Renal pelvis (tissue), 12 donors: ENCODE measurements at places on chromosomes 3 and 15.

DNA sequence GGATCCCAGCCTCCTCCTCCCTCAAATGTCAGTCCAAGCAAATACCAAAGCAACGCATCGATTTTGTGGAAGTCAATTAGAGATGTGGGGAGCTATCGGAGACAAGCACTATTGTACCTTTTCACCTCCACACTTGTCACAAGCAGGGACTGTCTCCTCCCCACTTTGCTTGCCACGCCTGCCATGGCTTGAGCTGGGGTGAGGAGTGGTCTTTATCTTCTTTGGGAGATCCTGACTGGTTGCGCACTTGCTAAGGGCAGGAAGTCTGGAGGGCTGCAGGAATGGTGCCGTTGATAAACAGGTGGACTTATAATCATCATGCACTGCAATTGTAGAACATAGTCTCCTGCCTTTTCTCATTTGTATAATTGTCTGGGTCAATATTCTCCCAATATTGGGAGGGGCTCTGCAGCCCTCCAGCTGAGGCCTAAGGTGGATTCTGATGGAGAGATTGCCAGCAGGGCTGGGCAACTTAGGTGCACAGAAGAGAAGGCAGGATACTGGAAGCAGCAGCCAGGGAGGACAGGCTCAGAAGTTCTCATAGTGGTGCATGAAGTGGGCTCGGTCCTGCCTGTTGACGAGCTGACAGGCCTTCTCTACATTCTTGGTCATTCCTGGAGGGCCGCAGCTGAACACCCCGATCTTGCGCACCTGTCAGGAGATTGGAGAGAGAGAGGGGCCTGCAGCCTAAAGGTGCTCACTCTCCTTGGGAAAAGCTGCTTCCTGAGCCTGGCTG lies 20.2 kb downstream of the DUOX2 start:
- DNase-seq = no peak

GRCh38 chr3:21331321-21331720 lies 419.7 kb downstream of the ZNF385D start:
- no peak for DNase-seq

DNA sequence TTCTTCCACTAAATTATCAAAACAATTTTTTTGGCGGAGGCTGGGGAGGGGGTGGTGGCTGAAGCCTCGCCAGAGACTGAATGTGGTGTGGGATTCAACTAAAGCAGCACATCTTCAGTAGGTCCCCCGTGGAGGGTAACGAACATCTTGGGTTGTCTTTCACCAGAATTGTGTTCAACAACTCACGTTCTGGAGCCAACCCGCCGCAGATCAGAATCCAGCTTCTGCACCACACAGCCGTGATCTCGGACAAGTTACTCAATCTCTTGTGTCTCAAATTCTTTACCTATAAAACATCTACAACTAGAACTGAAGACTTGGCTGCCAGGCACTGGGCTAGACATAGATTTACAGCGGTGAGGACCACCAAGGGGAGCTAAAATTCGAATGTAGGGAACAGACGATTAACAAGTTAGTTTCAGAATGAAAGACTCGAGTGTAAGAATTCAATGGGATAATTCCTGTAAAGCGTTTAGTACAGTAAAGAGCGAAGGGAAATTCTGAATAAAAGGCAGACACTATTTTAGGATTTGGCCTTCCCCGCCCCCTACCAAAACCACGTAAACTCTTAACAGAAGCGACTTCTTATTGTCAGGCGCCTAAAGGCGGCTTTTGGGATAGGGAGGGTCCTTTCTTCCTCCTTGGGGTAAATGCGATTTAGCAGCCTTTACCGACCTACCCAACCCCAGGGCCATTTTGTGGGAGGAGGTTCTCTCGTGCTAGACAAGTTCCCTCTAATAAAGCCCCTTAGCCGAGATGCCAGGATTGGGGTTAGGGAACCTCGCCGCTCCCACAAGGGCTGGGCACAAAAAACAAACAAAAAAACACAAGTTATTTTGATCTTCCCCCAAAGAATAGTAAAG lies 697 bp upstream of the RAB5A start:
- DNase-seq = no peak

- no peak for DNase-seq
Measured at GRCh38 chr3:159881208-159881607, 107.4 kb upstream of the IL12A start.

DNA sequence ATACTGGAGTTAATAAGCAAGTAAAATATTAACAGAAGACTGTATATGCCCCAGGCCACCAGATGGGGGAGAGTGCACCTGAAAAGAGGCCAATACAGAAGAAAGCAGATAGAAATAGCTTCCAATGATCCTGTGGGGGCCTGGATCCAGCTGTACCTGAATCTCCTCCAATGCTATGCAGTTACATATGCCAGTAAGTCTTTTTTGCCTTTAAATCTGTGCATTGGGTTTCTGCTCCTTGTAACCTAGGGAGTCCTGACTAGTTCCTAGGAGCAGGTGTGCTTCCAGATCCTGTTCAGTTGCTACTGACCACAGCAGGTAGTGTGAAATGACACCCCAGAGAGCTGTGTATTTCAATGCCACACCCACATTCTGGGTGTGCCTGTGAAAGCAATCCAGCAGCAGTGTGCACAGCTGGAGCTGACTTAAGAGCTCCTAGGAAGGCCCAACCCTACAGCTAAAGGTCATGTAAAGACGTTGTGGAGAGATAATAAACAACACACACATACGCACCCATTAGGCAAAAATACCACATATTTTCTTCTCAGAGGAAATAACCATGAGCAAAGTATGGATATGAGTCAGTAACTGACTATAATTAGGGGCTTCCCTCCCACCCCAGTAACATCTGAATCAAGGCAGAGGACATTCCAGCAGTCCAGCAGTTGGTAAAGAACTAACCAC lies 62.2 kb upstream of the AKAP13 start:
- DNase-seq = no peak

DNA sequence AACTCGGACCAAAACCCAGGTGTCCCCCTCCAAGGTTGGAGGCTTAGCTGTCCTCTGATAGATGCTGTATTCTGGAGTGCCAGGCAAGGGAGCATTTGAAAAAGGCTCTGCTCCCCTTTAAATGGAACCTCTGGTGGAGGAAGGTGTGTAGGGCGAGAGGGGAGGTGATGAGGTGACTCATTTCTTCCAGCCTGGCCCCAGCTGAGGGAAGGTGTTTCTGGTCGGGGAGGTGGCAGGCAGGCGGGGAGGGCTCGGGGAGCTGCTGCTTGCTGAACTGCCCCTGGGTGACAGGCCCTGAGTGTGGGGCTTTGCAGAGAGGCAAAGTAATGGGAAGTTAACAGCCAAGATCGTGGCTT lies 18.8 kb downstream of the PSTPIP1 start:
- DNase-seq = no peak

DNA sequence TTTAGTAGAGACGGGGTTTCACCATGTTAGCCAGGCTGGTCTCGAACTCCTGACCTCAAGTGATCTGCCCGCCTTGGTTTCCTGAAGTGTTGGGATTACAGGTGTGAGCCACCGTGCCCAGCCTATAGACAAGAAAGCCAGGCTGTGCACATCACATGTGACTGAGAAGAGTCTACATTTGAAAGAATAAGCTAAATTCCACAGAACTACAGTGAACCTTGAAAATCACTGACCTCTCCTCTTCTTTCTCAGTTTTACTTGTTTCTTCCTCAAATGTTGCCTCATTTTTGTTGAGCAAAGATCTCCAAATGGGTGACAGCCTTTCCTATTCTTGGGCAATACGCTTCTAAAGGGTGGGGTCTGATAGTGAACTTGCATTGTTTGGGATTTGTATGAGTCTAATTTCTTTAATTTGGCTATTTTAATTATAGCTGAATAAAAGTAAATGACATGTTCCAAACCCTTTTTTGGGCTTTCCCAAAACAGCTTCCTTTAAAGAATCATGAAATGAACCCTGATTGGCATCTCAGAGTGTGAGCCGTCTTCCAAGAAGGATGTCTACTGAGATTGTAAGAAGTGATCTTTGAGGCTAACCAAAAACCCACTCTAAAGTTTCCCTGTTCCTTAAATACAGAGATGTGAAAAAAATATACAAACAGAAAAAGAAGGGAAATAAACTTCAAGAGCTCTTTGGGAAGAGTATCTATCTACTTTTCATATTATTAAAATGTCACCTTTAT lies 21.6 kb upstream of the SPTBN5 start:
- no peak for DNase-seq

DNA sequence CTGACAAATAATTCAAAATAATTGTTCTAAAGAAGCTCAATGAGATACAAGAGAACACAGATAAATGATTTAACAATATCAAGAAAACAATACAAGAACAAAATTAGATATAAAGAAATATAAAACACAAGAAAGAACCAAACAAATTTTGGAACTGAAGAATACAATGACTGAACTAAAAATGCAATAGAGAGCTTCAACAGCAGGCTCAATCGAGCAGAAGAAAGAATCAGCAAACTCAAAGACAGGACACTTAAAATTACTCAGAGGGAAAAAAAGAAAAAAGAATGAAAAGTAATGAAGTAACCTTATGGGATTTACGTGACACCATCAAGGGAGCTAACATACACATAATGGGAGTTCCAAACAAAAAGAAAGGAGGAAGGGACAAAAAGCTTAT lies 32.1 kb downstream of the CCDC54 start:
- no peak for DNase-seq

GRCh38 chr3:38563070-38563885 lies 67.1 kb downstream of the EXOG start:
- no peak for DNase-seq

- DNase-seq = no peak
Measured at GRCh38 chr3:146709969-146710368, 104.8 kb upstream of the PLSCR5 start.

GRCh38 chr3:142274908-142275307 lies 49.5 kb upstream of the GK5 start:
- DNase-seq = no peak

DNA sequence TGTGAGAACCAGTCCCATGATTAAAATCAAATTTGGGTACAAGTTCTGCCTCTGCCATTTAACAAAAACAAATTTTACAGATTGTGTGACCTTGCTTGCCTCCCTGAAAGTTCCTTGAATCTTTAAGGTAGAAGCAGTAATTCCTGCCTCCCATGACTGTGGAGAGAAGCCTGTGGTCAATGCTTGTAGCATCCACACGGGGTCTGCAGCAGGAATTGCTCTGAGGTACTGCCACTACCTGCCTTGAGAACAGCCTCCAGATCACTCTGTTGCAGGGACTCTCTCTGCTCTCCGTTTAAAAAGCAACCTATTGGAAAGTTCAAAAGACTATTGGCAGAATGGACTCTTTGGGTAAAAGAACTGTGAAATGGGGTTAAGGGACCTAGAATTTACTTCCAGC lies 75.9 kb downstream of the SST start:
- DNase-seq = no peak
